ENCODE measurements at places on chromosomes 1 and 21.

DNA sequence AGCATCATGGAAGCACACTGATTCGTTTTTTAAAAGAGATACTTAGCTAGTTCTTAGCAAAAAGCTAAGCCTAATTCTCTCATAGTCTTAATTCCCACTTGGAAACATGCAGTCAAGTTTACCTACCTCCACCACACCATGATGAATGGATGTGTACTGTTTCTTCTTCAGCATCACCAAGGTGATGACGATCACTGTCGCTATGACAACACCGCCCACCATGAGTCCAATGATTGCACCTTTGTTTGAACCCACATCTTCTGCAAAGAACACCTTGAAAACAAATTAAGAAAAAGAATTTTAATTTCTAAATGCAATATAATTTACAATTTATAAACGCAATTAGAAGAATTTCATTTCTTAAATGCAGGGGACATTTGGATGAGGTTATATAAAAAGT is 156.8 kb downstream of the GABPA start:
- no peak for DNase-seq

DNA sequence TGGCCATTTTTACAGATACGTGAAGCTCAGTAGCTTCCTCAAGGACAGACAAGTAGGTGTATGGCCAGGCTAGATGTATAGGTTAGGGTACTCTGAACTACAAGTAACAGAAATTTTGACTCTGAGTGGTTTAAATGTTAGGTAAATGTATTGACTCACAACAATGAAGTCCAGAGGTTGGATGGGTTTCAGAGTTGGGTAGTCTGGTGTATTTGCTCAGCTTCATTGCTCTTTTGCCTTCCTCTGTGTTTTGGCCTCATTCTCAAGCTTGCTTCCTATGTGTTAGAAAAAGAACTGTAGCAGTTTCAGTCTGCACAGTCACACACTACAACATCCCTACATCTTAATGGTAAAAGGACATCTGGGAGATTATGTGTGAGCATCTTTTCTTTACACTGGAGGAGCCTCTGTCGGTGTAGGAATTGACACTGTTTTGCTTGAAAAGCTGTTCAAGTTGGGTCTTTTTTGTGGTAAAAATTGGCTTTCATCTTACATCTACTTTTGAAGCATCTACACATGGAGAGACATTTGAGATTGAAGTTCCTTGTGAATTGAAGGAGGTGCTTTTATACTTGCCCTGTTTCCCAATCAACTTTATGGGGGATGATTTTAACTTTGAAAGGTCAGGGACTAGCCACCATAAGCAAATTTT is 64.4 kb downstream of the MAST2 start:
- DNase-seq, result no peak

- DNase-seq, result no peak
Measured at GRCh38 chr21:31964692-31965091, 91.9 kb downstream of the HUNK start.

- no peak for DNase-seq
Measured at GRCh38 chr21:35399002-35399530, 350.0 kb upstream of the RUNX1 start.

DNA sequence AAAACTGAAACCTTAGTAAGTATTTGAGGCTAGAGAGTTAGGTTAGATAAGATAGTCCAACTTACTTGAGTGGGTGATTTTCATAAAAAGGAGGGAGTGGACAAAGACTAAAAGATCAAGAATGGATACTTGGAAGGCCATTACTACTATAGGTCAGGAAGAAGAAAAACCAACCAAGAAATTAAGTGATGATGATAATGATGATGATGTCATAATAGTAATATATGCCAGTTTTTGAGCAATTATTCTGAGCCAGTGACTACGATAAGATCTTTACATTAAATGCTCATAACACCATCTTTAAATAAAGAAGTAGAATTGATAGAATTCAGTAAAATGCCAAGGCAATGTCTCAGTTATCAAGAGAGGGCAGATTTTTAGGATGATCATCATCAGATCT is 430.7 kb upstream of the ADAMTS5 start:
- DNase-seq, result no peak

- DNase-seq, result no peak
Measured at GRCh38 chr1:182279724-182280503, 111.7 kb downstream of the GLUL start.

GRCh38 chr1:27258598-27258997 is 24.2 kb downstream of the WDTC1 start:
- DNase-seq, result no peak

GRCh38 chr21:29657240-29657989 is 282.4 kb downstream of the GRIK1 start:
- DNase-seq, result no peak

- no peak for DNase-seq
Measured at GRCh38 chr1:210233216-210233494, 559 bp downstream of the SERTAD4 start.

DNA sequence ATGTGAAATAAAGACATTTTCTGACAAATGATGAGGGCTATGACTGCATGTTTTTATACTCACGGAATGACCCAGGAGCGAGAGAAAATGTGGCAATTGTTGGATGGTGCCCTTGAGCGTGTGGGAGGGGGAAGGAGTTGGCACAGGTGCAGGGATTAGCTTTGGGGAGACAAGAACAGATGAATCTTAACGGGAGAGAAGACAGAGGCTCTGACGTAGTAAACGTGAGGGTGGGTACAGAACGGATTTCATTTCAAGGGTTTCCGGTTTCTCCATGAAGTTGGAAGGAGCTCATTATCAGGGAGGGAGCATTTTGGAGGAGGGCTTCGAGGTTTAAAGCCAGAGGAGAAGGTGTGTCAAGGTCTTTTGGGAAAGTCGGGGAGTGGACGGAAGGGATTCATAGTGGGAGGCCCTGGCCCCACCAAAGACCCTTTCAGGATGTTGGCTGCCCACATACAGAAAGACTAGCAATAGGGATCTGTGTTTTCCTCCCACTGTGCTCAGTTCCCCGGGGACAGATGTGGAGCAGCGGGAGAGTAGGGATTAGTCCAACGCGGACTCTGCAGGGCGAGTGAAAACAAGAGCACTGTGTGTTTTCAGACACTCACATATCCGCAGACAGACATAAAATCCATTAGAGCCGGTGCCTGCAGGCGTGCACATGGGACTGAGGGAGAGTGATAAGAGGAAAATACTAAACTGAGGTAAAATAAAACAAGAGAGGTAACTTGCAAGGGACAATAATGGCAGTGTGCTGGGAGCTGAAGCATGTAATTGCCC is 584.1 kb downstream of the AJAP1 start:
- DNase-seq, result no peak

- no peak for DNase-seq
Measured at GRCh38 chr1:212329105-212329504, 43.9 kb downstream of the PPP2R5A start.

GRCh38 chr1:228265167-228265566 is 57.3 kb downstream of the OBSCN start:
- no peak for DNase-seq

GRCh38 chr1:194056169-194056568 is 869.8 kb upstream of the B3GALT2 start:
- no peak for DNase-seq

- DNase-seq, result no peak
Measured at GRCh38 chr1:100868364-100868995, 26.2 kb downstream of the EXTL2 start.

DNA sequence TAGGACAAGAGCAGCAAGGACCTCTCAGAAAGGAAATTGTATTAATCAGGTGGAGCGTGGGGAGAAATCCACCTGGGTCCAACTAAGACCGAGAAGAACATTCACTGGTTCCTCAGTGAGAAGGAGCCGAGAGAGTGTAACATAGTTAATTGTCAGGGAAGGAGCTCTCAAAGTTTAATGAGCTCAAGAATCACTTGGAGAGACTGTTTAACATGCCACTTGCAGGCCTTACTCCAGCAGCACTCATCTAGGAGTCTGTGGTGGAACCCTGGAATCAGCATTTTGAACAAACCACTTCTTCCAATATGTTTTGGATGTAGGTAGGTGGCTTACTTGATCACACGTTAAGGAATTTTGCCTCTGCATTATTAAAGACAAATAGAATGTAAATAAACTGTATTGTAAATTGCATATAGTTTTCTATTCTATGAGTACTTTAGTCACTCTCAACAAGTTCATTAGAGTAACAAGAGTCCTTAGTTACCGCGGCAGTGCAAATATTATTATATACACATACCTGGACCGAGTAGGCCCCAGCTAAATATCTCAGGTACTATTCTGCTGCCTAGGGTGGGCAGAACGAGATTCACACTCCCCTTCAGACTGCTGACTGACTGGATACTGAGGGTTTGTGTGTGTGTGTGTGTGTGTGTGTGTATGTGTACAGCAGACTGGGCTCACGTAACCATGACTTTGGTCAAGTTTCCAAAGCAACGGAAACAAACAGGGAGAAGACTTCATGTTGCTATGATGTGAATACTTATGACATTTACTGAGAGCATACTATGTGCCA is 203.2 kb upstream of the USP24 start:
- no peak for DNase-seq

- DNase-seq, result no peak
Measured at GRCh38 chr21:44868707-44869106, 4.8 kb downstream of the PTTG1IP start.

Data from SIG-M5 (cell line).